ENCODE measurements at places on chromosomes 3 and 15. TPM values are rescaled to one million over a fixed set of nuclear protein-coding genes. Genes with fewer than 3 reads are reported as not detected.

Gene ZNF774
- total RNA-seq = 1.1 TPM

Gene ZNF660
- 2.1 TPM for total RNA-seq

Gene CPN2
- not detected for total RNA-seq

Gene ACKR4
- total RNA-seq = 1.4 TPM

Gene ACAN
- 0.28 TPM for total RNA-seq

Gene CLSTN2
- 0.14 TPM for total RNA-seq

Gene ALDH1L1
- total RNA-seq = under 0.01 TPM

Gene ZNF621
- 12.7 TPM for total RNA-seq

Gene BSN
- under 0.01 TPM for total RNA-seq

Gene C3orf20
- 0.09 TPM for total RNA-seq

Gene SATB1
- 20.5 TPM for total RNA-seq

Gene PLCL2
- total RNA-seq = 7.4 TPM

Gene SAMD7
- total RNA-seq = not detected

Gene SCAANT1
- total RNA-seq = not detected

Gene FGD5
- 0.14 TPM for total RNA-seq

Gene SLC15A2
- 0.14 TPM for total RNA-seq

Gene POC1A
- 3.8 TPM for total RNA-seq

Gene CPNE9
- total RNA-seq = not detected

Gene MESP1
- 0.28 TPM for total RNA-seq

Gene ASB14
- total RNA-seq = not detected

Gene DUOXA2
- total RNA-seq = not detected

Gene TMEM158
- total RNA-seq = 35.7 TPM

Gene NR1I2
- total RNA-seq = not detected

Gene FANCD2OS
- not detected for total RNA-seq

Gene GALK2
- total RNA-seq = 47.8 TPM

Gene ANKRD63
- not detected for total RNA-seq

Gene ROPN1B
- not detected for total RNA-seq

Gene RLBP1
- total RNA-seq = not detected

Gene WDR93
- total RNA-seq = under 0.01 TPM

Gene PP2D1
- total RNA-seq = not detected

All from smooth muscle cell of bladder (primary cell).